ENCODE measurements at places on chromosomes 3 and 15.

DNA sequence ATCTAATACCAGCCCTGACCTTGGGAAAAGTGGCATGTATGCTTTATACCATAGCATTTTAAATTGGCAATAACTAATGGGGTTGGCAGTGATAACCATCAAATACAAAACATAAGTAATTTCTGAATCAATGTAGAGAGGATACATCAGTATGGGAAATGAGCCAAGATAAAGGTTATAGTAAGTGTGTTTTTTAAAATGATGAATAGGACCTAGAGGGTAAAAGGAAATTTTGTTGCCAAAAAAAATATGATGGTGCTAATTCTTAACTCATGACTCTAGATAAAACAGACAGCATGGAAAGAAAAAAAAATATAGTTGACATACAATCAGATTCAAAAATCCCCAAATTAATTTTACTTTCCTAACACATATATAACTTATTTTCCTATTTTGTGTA lies 75.4 kb upstream of the ROBO1 start:
- DNase-seq, result no peak

DNA sequence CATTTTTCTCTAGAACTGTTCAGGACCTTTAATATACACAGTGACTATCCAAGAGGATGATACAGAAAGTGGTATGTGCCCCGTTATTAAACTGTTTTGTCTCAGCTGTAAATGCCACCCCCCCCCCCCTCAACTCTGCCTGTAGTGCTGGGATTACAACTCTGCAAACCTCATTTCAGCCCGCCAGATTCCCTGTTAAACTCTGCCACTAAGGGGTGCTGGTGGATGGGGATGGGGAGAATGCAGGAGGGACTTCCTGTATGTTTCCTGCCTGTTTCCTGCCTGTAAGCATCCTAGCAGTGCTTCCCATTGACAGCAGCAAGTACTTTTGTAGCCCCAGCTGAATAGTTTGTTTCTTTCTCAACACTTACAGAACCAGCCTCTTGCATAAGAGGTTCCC lies 301.7 kb upstream of the RORA start:
- no peak for DNase-seq

DNA sequence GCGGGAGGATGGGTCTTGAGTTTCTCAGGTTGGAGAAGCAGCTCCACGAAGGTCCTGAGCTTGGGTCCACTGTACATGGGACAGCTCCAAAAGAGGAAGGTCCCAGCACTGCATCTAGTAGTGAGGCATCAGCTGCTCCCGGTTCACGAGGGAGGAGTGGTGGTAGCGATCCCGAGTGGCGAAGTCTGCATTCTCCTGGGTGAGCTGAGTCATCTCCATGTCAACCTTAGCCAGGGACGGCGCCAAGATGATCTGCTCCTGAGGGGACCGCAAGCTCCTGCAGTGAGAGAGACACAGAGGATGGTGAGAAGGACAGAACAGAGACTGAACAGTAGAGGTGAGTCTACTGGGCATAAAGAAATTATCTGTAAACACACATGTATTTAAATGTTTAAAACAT lies 28.0 kb upstream of the HEG1 start:
- peak; percentile 40 for DNase-seq

DNA sequence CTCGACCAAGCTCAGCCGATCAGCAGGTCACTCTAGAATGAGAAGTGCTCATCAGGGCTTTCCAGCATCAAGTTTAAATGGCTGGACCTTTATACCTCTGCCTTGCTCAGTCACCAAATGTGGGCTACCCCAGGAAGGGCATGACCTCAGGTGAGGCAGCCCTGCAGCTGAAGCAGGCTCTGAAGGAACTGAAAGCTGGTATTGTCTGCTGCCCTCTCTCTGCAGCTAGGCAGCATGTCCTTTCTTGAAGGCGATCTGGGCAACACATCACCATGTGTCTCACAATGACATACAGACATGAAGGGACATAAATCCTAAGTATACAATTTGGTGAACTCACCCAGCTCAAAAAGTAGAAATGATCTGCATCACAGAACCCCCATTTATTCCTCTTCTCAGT lies 38.7 kb upstream of the ARID3B start:
- no peak for DNase-seq

- no peak for DNase-seq
These were observed 1202.7 kb downstream of the OTOL1 start for GRCh38 chr3:162699291-162699690.

DNA sequence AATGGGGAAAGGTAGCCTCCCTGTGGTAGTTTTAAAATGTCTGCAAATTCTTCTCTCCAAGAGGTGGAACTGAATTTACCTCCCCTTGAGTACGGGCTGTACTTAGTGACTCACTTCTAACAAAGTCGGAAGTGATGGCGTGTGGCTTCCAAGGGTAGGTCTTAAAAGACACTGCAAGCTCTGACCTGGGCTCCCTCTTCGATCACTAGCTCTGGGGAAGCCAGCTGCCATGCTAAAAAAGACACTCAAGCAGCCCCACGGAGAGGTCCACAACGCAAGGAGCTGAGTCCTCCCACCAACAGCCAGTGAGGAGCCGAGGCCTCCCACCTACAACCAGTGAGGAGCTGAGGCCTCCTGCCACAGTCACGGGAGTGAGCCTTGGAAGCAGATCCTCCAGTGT lies 122.0 kb upstream of the HACD2 start:
- no peak for DNase-seq

DNA sequence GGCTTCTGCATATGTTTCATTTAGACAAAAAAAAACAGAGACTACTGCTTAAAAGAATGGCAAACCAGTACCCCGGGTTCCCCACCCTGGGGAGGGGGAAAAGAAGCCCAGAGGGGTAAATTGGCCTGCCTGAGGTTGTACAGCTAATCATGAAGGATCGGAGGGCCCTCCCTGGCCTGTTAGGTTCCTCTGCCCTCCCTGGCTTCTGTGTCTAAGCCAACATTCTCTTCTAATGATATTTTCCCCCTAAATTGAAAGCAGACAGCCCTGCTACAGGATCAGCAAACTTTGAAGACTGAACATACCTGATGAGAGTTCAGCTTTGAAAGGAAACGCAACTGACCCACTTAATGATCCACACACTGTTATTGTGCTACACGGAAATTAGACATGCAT lies 2.5 kb downstream of the ARHGAP31 start:
- no peak for DNase-seq
